ENCODE measurements at places on chromosomes 7 and 10.

DNA sequence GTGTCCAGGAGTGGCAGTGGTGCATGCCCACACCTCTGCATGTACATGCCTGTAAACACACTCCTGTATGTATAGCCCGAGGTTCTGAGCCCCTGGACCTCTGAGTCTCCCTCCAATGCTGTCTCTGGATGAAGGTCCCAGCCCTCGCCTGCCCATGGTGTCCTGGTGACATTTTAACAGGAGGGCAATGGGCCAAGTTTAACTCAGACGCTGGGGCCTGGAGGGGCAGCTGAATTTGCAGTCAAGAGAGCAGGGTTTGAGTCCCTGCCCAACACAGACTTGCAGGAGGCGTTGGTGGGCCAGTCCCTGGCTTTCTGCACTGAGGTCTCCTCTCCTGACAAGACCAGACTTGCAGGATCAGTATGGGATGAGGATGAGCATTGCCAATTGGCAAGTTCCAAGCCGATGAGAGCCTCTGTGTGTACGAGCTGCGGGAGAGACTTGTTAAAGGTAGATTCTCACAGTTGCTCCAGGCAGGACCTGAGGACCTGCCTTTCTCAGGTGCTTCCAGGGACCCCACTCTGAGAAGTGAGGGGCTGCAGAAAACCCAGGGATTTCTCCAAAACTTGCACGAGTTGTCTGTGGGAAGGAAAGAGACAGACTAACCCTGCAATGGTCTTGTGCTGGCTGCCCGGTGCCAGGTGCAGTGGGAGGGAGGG, 141.9 kb downstream of the ELFN1 start:
- no peak for DNase-seq

- DNase-seq, result no peak
These were observed 284.7 kb downstream of the BICC1 start for GRCh38 chr10:58797356-58797755.

- no peak for DNase-seq
These were observed 41.6 kb upstream of the EPHB6 start for GRCh38 chr7:142813226-142813625.

GRCh38 chr10:124703778-124704427, 40.3 kb downstream of the FAM53B start:
- DNase-seq, result no peak

DNA sequence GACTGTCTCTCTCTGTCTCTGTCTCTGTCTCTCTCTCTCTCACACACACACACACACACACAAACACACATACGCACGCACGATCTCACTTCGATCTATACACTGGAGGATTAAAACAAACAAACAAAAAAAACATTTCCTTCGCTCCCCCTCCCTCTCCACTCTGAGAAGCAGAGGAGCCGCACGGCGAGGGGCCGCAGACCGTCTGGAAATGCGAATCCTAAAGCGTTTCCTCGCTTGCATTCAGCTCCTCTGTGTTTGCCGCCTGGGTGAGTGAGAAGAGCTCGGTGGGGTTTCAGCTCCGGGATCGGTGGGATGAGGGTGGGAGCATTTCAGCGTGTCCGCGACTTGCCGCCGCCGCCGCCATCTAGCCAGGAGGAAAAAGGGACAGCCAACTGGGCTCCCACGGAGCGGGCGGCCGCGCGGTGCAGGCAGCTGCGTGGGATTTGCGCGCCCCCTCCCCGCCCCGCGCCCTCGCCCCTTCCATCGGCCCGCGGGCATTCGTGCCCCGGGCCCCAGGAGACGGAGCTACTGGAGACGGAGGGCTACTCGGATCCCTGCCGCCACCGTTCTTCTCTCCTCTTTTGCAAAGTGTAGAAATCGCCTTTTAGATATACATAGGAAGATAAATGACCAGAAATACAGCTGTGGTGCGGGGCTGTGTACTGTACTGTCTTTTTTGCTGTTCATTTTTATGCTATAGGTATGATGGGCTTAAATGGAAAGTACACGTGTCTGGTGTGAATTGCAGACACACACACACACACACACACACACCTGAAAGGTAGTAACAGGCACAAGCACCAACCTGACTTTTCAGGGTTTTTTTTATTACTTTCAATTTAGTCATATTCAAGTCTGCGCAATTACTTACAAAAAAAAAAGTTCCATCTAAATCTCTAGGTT, 581 bp downstream of the PTPRZ1 start:
- DNase-seq, result no peak

GRCh38 chr10:43901302-43901701, 252.6 kb upstream of the ZNF32 start:
- no peak for DNase-seq

DNA sequence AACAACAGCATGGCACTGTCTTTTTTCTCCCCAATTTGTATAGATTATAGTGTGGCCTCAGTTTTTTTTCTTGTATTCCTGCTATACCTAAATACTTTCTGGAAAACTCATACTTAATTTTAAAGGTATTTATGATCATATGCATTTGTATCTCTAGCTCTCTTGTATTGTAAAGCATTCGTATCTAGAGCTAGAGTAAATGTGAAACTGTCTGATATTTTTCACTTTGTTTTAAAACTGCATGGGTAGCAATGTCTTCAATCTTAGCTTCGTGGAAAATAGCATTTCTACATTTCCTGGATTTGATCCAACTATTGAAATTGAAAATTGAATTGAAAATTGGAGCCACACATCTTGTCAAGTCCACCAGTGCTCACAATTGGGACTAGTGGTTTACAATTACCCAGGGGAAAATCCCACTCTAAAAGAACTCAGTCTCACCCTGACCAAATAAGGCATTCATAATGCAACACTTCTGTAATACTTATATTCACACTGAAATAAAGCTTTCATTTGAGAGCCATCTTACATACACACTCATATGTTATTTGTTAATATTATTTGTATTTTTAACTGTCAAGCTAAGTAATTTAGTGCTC, 51.3 kb upstream of the KLF6 start:
- no peak for DNase-seq

GRCh38 chr10:33047655-33048054, 89.6 kb upstream of the ITGB1 start:
- DNase-seq, result no peak

DNA sequence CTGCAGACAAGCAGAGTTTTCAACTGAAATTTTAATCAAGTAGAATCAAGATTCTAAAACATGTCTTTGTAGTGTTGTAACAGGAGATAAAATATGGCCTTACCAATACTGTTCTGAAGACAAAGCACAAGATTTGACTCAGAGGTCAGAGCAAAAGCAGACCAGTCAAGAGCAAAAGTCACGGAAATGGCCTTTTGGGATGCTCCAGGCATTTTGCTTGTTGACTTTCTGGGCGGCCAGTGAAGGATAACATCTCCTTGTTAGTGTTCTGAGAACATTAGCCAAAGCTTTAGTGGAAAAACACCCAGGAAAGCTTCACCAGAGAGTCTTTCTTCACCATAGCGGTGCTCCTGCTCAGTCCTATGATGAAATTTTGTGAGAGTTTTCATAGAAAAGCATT, 590.6 kb downstream of the ARL4A start:
- DNase-seq, result no peak

DNA sequence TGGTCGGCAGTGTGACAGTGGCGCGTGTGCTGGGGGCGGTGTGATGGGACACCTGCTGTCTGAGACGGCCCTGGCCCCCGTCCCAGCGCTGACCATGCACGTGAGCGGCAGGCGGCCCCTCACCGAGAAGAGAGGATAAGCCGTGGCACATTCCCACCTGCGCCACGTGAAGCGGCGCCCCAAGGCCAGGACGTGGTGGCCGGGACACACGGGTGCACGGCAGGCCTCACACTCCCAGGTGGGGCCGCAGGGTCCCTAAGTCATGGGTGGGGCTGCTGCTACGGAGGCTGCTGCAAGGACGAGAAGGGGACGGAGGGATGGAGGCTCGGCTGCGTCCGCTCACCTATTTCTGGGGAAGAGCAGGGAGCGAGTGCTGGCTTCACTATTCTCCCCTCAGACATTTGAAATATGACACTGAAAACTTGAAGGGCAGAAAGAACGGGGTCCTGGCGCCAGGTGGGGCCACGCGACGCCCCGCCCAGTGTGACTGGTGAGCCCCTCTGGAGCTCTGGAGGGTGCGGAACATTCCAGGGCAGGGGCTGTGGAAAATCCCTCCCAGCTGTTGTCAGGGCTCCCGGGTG, 7.5 kb downstream of the CYP2W1 start:
- DNase-seq, result no peak

DNA sequence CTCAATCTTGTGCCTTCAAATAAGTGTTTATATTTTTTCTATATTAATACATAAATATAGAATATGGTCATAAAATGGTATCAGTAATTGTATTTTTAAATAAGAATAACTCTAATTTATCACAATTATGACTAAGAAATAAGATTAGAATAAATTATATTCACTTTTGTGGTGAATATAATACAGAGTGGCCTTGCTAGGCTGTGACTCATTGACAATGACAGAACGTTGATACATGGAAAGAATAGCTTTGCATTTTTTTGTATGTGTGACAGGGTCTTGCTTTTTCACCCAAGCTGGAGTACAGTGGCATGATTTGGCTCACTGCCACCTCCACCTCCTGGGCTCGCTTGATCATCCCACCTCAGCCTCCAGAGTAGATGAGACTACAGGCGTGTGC, 47.8 kb upstream of the PCLO start:
- no peak for DNase-seq

DNA sequence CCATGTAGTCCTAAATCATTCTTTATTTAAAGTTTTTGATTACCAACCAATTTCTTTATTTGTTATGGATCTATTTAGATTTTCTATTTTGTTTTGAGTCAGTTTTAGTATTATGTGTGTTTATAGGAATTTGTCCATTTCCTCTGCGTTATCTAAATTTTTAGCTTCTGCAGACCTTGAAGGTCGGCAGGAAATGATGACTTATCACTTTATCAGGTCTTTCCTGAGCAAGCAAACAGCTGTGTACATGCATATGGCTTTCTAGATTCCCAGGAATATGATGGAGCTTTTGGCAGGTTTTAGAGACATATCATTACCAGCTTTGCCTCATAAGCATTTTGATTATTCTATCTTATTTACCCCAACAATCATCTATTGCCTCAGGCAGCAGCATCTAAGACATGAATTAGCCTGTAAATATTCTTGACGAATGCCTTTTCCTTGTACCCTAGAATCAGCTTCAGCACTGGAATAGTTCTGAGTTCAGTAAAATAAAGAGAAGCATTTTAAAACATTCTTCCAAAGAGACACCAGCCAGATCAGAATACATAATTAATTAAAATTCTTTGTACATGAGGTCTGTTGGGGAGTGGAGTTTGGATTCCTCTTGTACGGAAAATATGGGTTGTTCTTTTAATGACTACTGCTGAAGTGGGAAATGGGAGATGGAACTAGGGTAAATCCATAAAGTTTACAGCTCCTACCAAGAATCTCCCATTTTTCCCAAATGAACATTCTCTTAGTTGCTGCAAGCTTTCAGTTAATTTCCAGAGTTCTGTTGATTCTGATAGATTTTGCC, 408.8 kb upstream of the SEMA3C start:
- no peak for DNase-seq

GRCh38 chr10:71218046-71218650, 5.8 kb downstream of the UNC5B start:
- DNase-seq, result no peak

DNA sequence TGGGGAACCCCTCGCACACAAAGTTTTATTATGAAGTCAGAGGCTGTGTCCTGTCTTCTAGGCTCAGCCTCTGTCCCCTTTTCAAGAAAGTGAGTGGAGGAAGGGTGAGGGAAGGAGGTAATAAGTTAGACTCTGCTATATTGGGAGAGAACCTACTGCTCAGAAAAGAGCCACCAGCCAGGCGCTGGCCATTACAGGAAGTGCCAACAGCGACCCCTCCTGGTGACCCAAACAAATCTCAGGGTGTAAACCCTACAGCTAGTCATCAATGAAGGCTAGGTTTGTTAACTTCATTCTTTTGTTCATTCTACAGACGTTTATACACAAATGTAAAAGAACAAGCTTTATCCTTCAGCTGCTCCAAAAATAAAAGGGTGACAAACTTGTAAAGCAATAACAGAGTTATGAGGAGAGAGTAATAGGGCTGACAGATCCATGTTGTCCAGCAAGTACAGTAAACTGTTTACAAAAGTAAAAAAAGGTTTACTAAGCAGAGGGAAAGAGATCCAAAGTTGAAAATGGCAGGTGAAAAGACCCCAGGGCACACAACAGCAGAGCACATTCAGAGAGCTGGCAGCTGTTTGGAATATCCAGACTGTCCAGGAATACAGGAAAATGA, 82.7 kb downstream of the FAM204A start:
- DNase-seq, result no peak

GRCh38 chr7:111308691-111309090, 217.8 kb downstream of the LRRN3 start:
- no peak for DNase-seq

- no peak for DNase-seq
These were observed 232.3 kb upstream of the GLI3 start for GRCh38 chr7:42469341-42469740.

- DNase-seq, result no peak
These were observed 616.9 kb upstream of the GHITM start for GRCh38 chr10:83522456-83522855.

DNA sequence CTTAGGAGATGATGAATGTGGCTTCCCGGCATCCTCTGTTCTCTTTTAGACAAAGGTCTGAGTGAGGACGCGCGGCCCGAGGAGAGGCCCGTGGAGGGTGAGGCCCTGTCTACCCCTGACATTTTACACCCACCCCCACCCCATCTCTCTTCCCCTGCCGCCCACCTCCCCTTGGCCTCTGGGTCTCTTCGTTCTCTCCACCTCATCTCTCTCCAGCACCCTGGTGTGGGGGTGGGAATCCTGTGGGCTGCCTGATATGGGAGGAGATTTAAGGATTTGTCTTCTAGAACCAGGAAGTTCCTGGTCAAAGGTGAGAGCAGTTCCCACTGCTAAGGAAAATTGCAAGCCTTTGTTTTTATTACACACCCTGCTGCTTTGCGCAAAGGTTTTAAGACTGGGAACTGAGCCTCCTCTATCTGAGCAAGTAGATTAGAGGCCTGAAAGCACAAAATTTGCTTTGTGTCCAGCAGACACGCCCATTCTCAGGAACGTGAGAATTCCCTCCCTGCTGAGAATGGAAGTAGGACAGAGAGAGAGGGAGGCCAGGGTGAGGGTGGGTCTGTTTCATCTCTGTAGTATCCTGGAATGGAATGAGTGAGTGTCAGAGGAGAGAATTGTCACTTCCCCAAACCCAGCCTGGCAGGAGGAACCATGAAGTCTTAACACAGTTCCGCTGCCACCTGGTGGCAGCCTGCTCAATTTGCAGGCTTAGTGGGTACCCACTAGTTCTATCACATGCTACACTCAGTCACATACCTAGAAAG, 91.2 kb downstream of the GTF2IRD1 start:
- DNase-seq, result no peak

DNA sequence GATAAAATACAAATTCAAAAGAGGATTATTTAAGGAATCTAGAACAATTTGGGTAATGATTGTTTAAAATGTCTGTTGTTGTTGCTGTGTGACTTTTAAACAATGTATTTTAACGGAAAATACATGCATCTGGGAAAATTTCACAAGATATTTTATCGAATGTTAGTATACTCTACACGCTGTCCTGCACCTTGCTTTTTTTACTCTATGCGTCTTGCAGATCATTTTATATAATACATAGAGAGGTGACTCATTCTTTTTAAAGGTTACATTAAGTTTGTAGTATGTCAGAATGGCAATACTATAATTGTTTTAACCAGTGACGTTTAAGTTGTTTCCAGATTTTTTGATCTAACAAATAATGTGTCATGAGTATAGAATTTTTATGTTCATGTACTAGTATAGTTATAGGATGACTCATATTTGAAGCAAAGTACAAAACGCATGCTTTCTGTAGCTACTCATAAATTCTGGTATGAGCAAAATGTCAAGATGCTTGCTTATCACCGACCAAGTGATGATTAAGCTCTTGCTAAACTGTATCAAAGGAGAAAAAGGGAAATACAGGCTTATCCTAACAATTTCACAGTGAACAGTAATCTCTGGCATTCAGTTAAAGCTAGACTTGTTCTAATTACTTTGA, 4.9 kb downstream of the DKK1 start:
- DNase-seq, result no peak
